Immature natural killer cell (primary cell): ENCODE measurements at places on chromosomes 1 and 21. TPM values are rescaled to one million over a fixed set of nuclear protein-coding genes. Genes with fewer than 3 reads are reported as not detected.

Gene NBL1
- polyA plus RNA-seq = 0.44 TPM

Gene KRTAP25-1
- not detected for polyA plus RNA-seq

GRCh38 chr21:41643246-41643966 lies 123.4 kb downstream of the RIPK4 start:
- no peaks in the 10 kb centered on the region for H3K36me3 ChIP-seq
- peaks cover 6% of the 10 kb centered on the region for H3K27me3 ChIP-seq
- no peak overlapping the region for H3K4me3 ChIP-seq
- no peaks in the 10 kb centered on the region for H3K4me1 ChIP-seq
- DNase-seq = no peak

DNA sequence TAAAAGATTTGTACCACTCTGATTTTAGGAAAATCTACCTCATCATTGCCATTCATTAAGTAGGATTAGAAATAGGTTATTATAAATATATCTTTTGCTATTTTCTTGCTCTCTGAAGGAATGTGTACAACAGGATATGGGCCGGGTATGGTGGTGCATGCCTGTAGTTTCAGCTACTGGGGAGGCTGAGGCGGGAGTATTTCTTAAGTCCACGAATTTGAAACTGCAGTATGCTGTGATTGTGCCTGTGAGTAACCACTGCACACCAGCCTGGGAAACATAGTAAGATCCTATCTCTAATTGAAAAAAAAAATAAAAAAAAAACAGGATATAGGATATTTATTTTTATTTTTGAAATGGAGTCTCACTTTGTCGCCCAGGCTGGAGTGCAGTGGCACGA lies 50.0 kb downstream of the CLIC4 start:
- no peaks in the 10 kb centered on the region for H3K27me3 ChIP-seq
- DNase-seq = no peak
- no peak overlapping the region for H3K4me3 ChIP-seq
- H3K4me1 ChIP-seq = no peaks in the 10 kb centered on the region
- no peaks in the 10 kb centered on the region for H3K36me3 ChIP-seq
- H3K27ac ChIP-seq = no peak overlapping the region

DNA sequence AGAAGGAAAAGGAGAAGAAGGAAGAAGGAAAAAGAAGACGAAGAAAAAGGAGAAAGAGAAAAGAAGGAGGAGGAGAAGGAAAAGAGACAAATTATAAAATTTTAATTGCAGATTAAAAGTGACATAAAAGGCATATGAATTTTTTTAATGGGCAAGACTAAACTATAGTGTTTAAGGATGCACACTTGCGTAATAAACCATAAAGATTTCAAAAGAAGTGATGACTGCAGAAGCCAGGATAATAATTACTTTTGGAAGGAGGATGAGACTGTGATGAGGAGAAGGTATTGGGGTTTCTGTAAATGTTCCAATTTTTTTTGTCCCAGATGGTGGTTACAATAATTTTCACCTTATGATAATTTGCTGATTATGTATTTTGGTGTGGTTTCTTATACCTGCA lies 243.1 kb upstream of the PKN2 start:
- DNase-seq = no peak
- no peaks in the 10 kb centered on the region for H3K27me3 ChIP-seq
- no peak overlapping the region for H3K4me3 ChIP-seq
- H3K4me1 ChIP-seq = no peaks in the 10 kb centered on the region
